ENCODE measurements at places on chromosomes 7 and 10.
A peak's percentile ranks its signal among the peaks of the same experiment; 100 is the strongest.

DNA sequence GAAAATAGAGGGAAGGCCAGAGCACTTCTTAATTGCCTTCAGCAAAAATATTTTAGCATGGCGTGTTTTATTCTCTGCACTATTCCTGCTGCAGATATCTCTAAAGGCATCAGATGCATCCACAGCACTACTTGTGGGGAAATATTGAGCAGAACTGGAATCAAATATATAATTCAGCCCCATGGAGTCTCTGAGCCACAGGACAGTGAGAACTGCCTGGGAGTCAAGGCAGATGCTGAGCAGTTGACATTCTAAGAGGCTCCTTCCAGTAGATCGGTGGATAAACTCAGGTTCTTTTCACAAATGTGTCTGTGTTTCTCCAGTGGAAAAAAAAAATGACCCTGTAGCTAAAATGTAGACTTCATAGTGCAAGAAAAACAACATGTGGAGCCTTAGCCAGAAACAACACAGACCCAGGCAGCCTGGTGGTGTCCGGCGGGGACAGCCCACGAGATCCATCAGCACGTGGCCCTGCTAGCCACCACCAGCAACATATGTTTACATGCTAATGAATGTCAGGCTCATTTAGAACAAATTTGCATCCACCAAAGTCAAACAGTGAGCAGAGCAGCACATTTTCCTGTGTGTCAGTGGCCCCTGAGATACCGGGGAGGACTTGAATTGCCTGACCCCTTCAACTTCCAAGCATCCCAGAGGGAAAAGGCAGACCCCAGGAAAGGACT, 123.3 kb upstream of the PFKP start:
- no peak for DNase-seq

GRCh38 chr10:70255329-70256299, 22.4 kb upstream of the PPA1 start:
- no peak for DNase-seq

GRCh38 chr7:93147363-93147762, 822 bp downstream of the SAMD9L start:
- no peak for DNase-seq

- DNase-seq, result no peak
These were observed 95.3 kb upstream of the RET start for GRCh38 chr10:42981358-42982236.

DNA sequence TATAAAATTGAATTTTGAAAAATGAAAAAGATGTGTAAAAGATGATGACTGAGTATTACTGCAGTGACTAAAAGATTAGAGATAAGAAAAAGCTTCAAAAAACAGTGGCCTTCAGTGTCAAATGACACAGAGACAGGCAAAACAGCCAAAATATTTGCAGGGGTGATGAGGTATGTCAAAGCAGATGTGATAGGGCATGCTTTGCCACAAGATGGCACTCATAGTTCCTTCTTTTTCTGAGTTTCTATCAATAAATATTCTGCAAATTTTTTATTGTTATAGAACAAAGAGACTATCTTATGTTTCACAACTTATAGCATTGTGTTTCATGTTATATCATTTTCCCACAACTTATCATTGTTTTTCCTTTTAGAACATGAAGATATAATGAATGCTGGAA, 344.1 kb upstream of the HPS1 start:
- peak; percentile 8 for DNase-seq

- peak; percentile 66 for DNase-seq
These were observed 28.7 kb downstream of the PNPLA8 start for GRCh38 chr7:108497082-108497725.

GRCh38 chr10:106341356-106341755, 823.1 kb downstream of the SORCS1 start:
- no peak for DNase-seq

- no peak for DNase-seq
These were observed 45.3 kb downstream of the ADRA2A start for GRCh38 chr10:111122127-111122526.

- DNase-seq, result no peak
These were observed 17.7 kb downstream of the MDFIC start for GRCh38 chr7:114939484-114940097.

GRCh38 chr10:97204826-97205679, 19.3 kb upstream of the SLIT1 start:
- no peak for DNase-seq

DNA sequence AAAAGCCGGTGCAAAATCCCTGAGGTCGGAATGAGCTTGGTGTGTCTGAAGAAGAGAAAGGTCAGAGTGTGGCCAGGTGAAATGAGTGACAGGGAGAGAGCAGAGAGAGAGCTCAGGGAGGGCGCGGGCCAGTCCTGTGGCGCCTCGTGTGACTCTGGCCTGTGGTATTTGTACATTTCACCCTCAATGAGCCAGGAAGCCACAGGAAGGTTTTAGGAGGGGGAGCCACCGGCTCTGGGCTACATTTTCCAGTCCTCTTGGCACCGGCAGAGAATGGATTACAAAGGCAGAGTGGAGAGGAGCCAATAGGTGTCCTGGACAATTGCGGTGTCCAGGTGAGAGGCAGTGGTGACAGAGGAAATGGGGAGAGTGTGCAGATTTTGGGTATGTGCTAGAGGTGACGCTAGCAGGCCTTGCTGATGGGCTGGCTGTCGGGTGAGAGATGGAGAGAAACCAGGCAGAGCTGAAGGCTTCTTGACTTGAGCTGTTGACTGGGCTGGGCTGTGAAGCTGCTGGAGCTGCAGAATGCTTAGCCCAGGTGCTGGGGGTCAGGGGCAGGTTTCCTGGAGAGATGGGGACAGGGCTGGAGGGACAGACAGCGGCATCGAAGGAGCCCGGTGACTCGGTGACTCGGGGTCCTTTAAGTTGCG, 38.1 kb downstream of the COL13A1 start:
- DNase-seq, result no peak

- DNase-seq, result peak; percentile 44
These were observed 14.3 kb downstream of the MOSPD3 start for GRCh38 chr7:100626530-100627237.

GRCh38 chr7:149385195-149385950, 75.5 kb downstream of the ZNF777 start:
- DNase-seq, result peak; percentile 15

DNA sequence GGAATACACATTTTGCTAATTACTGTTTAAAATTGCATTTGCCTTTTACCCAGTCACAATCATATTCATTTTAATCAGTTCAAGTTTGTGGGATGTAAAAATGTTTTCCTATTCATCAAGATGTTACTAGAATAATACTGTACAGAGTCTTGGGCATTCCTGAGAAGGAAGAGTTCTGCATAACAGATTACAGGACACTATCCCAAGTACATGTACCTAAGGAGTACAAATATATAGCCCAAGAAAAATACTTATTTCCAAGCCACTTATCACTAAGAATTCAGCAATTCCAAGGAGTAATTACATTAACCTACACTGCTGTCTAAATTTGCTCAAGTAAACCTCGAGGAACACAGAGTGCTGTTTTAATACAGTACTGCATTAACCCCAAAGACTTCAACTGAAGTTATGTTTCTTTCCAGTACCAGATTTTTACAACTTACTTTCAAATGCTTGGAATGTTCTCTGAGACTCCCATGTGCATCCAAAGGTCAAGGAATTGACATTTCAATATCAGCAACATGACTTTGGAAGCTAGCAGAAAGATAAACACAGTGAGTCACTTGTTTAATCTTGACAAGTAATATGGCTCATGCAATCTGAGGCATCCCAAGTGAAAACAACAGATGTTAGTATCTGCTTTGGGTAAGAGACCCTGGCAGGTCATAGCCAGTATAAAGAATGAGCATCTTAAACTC, 125.4 kb upstream of the BET1 start:
- no peak for DNase-seq

- no peak for DNase-seq
These were observed 44.2 kb upstream of the FRMD4A start for GRCh38 chr10:14374745-14375445.

DNA sequence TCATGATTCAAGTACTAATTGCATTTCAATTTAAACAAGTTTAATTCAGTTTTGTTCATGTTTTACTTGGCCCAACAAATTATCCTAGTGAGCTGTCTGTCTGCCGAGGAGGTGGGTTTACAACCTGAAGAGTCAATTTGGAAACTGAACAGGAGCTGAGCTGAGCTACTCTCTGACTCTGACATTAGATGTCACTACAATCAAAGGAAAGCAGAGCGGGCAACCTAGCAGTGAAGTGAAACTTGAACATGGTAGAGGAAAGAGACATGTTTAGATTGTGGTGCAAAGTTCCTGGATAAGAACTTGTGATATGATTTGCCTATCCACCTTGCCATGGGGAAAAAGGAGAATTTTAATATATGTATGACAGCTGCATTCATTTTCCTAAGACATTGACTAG, 9.6 kb upstream of the AGR3 start:
- no peak for DNase-seq

DNA sequence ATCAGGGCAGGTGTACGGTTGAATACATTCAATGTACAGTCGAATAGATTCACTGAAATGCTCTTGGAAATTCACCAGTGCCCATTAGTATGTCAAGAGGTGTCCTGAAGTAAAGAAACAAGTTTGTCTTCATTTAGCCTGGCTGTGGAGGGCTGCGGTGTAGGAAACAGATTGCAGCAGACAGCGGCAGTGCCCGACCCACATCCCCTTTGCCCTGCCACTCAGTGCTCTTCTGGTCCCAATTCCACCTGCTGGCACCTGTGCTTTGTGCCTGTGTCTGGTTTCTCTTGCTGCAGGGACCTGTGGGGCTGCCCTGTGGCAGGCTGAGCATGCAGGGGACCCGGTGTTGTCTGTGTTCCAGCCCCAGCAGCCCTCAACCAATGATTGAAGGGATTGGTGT, 183.7 kb downstream of the RPS24 start:
- DNase-seq, result no peak

GRCh38 chr7:32588657-32589056, 93.4 kb downstream of the AVL9 start:
- DNase-seq, result no peak

DNA sequence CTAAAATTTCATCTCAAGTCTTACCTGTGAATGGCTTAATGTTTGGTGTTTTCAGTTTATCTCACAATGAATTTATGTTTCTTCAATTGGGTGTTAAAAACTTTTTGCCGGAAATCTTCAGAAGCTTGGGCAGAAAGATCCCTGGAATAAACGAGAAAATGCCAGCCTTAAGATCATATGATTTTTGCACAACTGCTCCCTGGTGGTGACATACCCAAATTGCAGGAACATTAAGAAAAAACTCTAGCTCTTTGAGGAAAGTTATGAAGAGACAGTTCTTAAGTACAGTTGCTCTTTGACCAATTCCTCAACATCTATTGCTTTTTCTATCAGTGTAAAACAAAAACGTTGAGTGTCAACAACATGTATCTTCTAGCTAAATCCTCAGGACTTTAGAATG, 48.2 kb upstream of the CREB5 start:
- no peak for DNase-seq

GRCh38 chr10:86446440-86446839, 75.2 kb downstream of the WAPL start:
- no peak for DNase-seq

- peak; percentile 24 for DNase-seq
These were observed at the start of gene ZNF467 for GRCh38 chr7:149773446-149774236. ZNF467 (minus strand) TSS chr7:149773588; CDS start chr7:149771032, 2,556 bp downstream.

- no peak for DNase-seq
These were observed 41.3 kb downstream of the WNT2 start for GRCh38 chr7:117281562-117281961.

- DNase-seq, result no peak
These were observed 16.6 kb upstream of the TMEM236 start for GRCh38 chr10:17735166-17735941.

- no peak for DNase-seq
These were observed 19.4 kb downstream of the ACSL5 start for GRCh38 chr10:112393341-112393740.

All from NCI-H524 (cell line).